Anterior cingulate cortex (tissue), 58 donors: ENCODE measurements at places on chromosomes 6 and 20.

DNA sequence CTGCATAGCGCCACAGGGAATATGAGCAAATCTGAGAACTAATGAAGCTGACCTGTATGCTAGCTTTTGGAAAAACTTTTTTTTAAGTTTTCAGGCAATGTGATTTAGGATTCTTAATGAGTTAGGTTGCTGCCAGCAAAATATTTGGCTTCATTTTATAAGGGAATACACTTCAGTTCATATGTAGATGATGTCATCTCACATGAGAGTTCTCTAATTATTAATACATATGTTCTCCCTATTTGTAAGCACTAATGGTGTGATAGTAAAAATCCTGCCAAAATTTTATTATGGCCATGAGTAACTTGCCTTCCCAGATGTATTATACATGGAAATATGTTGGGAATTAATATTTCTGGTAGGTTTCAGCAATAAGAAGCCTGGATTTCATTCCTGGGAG is 573.8 kb downstream of the EPM2A start:
- no peak for DNase-seq

- DNase-seq, result no peak
These were observed 13.2 kb upstream of the EXOC2 start for GRCh38 chr6:706146-706545.

DNA sequence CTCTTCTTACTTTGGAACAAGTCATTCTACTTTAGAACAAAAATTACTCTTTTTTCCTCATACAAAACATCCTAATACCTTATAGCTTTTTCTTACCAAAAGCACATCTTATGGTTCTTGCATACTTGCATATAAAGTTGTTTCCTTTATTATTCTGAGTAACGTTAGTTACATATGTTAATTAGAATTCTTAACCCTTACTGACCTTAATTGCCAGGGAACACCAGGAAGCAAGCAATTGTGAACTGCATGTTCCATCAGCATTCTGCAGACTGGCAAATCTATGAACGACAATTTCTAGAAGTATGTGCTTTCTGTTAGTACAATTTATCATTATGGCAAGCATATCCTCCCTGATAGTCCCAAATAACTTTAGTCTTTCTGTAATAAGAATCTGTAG is 831.0 kb downstream of the C6orf118 start:
- DNase-seq, result no peak

DNA sequence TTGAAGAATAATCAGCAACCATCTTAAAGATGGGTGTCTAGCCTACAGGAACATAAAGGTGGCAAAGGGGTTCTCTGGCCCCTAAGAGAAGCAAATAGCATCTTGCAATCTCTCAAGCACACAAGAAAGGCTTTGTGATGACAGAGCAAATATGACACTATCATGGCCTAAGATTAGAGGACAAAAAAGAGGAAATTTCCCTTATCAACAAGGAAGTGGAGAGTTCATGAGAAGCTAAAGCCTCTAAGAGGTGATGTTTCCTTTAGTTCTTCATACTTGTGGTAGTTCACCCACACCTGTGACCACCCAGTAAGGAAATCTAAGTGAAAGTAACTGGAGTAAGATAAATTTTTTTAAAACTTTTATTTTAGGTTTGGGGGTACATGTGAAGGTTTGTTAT is 88.4 kb downstream of the OLIG3 start:
- no peak for DNase-seq

- DNase-seq, result no peak
These were observed 134.8 kb upstream of the OGFRL1 start for GRCh38 chr6:71153755-71154325.

DNA sequence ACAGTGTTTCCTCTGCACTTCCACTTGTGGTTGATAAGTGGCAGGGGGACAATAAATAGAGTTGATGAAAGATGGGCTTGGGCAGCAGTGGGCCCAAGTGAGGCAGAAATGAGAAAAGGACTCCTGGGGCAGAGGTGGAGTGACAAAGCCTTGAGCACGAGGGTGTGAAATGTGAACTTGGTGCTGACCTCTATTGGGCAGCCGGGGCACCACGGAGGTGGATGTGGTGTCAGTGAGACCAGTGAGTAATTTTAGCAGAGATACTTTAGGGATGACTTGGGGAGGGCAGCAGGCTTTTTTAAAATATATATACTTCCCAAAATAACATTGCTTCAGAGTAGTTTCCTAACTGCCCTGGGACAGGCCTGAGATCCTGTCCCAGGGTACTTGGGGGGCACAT is 30.6 kb upstream of the MYLK2 start:
- DNase-seq, result no peak

GRCh38 chr20:8454137-8454712 is 322.2 kb downstream of the PLCB1 start:
- no peak for DNase-seq

GRCh38 chr20:40493549-40493948 is 195.5 kb downstream of the MAFB start:
- DNase-seq, result no peak

DNA sequence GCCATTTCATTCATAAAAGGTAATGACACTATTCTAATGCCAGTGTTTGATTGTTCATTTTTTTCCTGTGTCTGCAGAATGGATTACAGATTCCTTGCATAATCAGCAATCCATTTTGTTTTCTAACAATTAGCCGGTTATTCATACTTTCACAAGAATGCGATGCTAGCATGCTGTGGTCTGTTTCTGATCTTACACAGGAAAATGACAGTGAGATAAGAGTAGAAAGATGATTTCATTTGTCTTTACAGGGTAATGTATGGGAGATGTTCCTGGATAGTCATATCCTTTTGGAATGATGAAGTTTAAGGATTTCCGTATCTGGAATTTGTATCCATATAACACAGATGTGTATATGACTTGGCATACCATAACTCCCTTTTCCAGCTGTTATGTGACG is 207.3 kb downstream of the FARS2 start:
- DNase-seq, result no peak

DNA sequence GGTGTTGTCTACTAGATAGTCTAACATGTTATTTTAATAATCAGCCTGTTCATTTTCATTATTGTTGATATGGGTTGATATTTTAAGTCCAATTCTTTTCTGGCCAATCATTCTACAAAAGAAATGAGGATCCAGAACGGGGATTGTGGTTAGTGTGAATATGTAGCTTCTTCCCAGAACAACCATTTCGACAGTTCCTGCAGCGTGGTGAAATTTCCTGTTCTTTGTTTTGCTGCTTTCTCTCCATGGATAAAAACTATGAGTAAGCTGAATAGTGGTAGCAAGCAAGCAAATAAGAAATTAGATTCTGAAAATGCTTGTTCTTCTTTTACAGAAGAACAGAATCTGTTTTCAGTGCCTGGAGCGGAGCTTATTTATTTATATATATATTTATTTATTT is 65.5 kb upstream of the F13A1 start:
- no peak for DNase-seq

- no peak for DNase-seq
These were observed 3.1 kb upstream of the HINT3 start for GRCh38 chr6:125953502-125953875.

DNA sequence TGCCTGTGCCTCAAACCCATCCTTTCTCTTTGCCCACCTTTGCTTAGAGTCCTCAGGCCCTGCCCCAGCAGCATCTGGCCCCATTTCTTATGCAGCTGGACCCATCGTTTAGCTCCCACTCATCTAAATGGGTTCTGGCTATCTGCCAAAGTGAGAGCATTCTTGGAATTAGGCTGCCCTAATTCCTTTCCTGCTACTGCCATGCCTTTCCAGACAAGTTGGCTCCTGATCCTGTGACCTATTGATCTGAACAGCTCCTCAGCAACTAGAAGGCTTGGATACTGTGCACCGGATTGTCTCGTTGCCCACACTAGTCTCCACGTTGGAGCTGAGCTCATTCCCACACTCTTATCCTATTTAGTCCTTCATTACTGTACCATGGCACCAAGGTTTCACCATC is 22.9 kb downstream of the DZANK1 start:
- no peak for DNase-seq

DNA sequence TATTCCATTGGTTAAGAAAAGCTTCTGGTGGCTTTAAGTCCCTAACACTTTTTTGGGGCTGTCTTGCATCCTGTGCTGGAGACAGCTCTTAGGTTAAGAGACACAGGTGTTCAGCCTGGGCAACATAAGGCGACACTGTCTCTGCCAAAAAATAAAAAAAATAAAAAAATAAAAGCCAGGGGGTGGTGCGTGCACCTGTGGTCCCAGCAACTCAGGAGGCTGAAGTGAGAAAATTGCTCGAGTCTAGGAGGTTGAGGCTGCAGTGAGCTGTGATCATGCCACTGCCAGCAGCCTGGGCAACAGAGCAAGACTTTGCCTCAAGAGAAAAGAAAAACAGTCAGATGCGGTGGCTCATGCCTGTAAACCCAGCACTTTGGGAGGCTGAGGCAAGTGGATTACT is 55.6 kb upstream of the ZMYND8 start:
- DNase-seq, result no peak

GRCh38 chr20:50819349-50819748 is 24.5 kb downstream of the BCAS4 start:
- no peak for DNase-seq

DNA sequence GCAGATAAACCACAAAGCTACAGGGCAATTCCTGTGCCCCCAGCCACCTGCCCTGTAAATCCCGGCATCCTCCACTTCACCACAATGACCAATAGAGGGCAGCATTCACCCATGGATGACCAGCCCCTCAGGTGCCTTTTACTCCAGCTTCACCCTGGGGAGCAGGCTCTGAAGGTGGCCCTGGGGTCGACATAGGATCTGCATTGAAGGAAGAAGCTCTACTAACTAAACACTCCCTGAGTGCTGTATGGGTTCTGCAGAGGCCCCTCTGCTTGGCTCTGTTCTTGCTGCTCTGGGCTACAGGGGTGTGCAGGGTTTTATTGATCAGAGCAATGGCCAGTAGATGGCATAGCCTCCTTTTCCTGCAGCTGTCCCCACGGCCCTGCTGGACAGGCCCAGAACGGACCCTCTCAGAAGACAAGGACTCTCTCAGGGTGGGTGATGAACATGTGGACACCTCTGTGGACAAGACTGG is 20.3 kb downstream of the CST4 start:
- DNase-seq, result no peak

DNA sequence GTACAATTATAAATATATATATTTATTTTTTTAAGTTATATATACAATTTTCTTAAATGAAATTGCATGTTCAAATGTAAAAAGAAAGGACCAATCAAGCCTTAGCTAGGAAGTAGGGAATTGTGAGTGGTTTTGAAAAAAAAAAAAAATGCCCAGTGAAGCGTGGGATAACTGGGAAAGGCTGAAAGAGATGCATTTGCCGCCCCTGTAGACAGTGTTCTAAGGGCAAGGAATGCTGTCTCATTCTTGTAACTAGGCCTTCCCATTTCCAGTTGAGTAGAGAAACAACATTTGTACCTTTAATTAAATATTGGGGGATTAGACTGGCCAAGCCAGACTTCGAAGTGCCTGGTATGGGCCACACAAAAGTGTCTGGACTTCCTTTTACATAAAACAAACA is 430.1 kb upstream of the SLC35B3 start:
- DNase-seq, result no peak

DNA sequence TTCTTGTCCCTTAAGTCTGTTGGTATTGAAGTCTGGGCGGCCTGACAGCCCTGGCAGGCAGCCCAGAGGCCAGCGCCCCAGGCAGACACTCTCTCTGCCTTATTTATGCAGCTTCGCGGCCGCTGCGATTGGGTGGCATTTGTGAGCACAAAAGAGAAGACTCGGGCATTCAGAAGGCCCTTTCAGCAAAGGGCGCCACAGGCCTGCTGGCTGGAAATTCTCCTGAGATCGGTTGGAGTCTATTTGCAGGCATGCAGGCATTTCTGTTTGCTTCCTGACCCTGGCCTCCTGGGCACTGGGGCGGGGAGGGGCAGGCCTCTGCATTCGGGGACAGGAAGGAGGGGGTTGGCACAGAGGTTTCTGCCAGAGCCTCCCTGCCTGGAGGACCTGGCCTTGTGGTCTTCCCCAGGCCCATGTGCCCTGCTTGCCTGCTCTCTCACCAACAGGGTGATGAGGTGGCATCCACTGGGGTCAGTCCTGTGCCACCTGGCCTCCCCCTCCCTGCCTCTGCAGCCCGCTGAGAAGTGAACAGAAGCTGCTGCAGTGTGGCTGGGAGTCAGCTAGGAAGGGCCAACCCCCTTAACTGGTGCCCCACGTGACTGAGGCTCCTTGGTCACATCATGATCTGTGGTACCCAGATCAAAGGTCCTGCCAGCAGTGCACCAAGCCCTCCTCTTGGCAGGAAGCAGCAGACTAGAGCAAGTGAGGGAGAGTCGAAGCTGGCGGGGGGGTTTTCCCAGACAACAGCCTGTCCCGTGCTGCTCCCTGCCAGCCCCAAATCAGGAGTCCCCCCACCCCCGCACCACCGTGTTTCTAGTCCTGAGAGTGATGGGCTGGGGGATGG is 16.6 kb upstream of the CCDC167 start:
- DNase-seq, result peak; percentile 36

- no peak for DNase-seq
These were observed 138.7 kb upstream of the THEMIS start for GRCh38 chr6:128039543-128039942.

GRCh38 chr6:124057461-124057860 is 253.8 kb downstream of the NKAIN2 start:
- DNase-seq, result no peak

DNA sequence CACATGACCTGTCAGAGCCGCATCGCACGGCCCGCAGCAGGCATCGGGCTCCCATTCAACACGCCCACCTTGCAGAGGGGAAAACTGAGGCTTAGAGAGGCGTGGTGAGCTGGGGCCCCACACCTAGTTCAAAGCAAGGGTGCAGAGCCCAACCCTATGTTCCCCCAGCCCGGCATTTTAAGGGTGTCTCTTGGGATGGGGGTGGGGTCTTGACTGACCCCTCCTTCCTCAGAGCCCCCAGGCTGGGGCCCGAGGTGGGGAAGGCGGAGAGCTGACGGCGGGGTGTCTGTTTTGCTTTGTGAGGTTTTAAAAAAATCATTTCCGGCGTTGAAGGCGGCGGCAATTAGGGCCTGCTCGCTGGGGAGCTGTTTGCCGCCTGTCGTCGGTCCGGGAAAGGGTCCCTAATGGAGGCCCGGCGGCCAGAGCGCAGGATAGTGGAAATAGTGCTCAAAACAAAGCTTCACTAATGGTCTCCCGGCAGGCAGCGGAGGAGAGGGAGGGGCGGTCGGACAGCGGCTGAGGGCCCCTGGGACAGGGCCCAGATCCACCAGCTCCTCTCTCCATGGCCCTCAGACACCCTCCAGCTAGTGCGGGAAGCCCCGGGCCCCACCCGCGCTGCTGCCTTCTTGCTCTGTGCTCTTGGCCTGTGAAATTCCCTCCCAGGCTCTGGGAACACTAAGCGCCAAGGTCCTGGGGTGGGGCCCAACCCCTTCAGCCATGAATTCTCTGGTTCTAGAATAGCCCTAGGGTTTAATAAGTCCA is 11.9 kb downstream of the VSTM2L start:
- no peak for DNase-seq

GRCh38 chr20:1937316-1937976 is 42.2 kb downstream of the SIRPA start:
- DNase-seq, result no peak

- no peak for DNase-seq
These were observed 25.7 kb upstream of the MAP3K4 start for GRCh38 chr6:160965893-160966292.

DNA sequence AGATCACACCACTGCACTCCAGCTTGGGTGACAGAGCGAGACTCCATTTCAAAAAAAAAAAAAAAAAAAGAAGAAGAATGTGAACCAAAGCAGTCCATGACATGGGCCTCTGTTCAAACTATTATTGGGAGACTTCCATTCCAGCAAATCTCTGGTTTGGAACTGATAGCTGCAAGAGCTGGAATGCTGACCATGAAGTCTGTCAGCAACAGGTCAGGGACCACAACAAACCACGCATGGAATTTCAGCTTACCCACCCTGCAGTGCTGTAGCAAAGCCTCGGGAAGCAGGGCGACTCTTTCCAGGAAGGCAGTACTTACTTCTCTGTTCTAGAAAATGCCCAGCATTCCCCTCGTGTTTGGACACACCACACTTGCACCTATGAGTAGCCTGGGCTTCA is 34.1 kb upstream of the TBC1D7 start:
- DNase-seq, result no peak
